Epithelial cell of prostate (primary cell): ENCODE measurements at places on chromosomes 16 and 17.

GRCh38 chr16:58652741-58653140 lies 23.1 kb upstream of the CNOT1 start:
- no peak for DNase-seq

GRCh38 chr16:4376126-4376892 lies 4.7 kb downstream of the VASN start:
- no peak for DNase-seq

DNA sequence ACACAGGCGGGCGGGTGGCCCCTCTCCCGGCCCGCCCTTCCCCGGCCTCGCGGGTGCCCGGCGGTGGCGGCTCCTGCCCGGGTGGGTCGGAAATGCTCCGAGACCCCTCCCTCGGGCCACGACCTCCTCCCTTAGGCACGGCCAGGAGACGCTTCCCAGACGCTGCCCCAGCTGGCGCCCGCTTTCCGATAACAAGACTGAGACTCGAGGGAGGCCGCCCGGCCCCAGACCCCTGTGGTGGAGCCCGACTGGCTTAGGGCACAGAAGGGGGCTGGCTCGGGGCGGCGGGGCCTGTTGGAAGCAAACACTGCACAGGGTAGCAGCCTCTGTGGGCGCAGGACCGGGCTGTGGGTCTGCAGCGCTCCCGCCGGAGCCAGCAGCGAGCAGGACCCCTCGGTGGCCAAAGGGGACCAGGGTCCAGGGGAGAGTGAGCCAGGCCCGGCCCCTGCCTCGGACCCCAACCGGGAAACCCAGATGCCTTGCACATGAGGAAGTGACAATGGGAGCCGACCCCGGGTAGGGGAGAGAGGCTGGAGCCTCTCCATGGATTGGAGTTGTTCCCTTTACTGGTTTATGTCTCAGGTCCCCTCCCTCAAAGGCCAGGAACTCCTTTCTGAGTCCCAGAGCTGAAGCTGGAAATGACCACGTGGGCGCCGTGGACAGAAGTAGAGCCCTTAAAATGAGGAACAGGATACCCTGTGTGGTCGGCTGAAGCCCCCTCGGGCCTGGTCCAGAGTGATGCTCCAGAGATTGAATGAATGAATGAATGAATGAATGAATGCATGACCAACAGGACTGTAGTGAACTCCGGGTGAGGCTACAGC lies 19.8 kb upstream of the ADCY7 start:
- no peak for DNase-seq

- no peak for DNase-seq
Measured at GRCh38 chr16:515175-515938, 12.2 kb upstream of the CAPN15 start.

DNA sequence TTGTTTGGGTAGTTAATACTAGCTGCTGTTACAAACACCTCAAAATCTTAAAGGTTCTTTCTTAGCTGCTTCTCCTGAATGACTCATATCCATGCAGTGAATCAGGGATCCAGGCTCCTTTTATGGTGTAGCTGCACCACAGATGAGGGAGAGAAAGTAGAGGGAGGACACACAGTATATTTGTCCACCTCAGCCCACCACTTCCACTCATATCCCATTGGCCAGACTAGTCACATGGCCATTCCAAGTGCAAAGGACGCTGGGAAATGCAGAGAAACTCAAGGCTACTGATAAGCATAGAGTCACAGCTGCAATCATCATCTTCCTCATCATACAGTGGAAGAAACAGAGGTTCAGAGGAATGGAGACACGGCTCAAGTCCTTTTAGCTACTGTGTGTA lies 63.8 kb downstream of the GSG1L start:
- no peak for DNase-seq

DNA sequence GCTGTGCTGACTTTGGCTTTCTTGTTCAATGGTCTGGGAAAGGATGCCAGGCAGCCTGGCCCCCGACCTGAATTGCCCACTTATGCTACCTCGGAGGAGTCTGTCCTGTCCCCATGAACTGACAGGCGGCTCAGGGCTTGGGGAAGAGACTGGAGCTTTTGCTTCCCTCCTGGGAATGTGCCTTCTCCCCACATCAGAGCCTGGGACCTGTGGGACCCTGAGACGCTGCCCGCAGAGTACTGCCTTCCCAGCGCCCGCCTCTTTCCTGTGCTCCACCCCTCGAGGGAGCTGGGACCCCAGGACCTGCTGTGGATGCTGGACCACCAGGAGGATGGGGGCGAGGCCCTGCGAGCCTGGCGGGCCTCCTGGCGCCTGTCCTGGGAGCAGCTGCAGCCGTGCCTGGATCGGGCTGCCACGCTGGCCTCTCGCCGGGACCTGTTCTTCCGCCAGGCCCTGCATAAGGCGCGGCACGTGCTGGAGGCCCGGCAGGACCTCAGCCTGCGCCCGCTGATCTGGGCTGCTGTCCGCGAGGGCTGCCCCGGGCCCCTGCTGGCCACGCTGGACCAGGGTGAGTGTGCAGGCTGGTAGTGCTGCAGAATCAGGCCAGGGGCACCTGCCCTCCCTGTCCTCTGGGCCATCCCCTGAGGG lies 18.5 kb downstream of the FCSK start:
- DNase-seq: no peak

DNA sequence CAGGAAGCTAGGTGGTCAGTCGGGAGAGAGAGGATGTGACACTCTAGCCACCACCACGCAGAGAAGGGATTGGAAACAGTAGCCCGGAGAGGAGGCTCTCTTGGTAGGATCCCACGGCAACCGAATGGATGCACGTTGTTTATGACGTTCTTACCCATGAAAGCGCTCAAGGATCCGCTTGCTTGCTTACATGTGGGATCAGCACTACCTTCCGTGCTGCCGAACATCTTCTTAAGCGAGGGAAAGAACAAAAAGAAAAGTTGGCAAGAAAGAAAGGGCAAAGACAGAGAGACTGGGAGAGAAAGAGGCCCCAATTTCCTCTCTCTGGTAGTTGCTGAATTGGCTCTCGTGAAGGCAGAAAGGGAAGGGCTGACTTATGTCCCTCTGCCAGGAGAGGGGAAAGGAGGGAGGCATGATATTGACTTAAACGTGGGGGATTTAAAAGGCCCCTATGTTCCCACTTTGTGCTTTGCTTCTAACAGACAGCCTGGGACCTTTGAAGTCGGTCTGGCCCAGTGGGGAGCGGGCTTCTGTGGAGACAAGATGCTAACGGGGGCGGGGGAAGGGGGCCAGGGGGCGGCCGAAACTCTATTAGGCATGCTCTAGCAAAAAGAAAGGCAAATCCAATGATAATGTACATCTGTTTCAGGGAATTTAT lies 35.4 kb downstream of the SNX20 start:
- no peak for DNase-seq

GRCh38 chr17:29292992-29293889 lies 707 bp downstream of the NUFIP2 start:
- DNase-seq: no peak

GRCh38 chr17:30290696-30291542 lies 825 bp downstream of the BLMH start:
- peak; percentile 54 for DNase-seq

DNA sequence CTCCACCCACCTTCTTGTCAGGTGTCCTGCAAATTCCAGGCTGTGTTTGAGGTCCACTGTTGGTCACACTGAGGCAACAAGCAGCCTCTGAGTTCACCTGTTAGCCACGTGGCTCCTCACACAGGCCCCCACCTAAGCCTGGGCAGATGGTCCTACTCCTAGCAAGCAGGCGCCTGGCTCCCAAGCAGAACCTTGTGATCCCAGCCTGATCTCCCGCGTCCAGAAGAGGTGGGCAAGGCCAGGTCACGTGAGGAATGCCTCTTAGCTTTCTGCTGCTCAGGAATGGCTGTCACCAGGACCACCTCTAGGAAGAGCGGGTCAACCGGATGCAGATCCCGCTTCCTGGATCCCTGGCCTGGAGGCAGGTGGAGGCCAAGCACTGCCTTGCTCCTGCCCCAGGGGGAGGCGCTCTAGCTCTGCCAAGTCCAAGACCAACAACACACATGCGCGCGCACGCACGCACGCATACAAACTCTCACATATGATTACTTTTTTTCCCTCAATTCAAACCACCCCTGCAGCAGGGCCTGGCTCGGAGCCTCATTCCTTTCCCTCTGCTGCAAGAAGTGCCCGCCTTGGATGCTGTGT lies 9.5 kb downstream of the CYB561 start:
- DNase-seq: no peak

GRCh38 chr16:13923703-13924298 lies 3.8 kb downstream of the ERCC4 start:
- no peak for DNase-seq

DNA sequence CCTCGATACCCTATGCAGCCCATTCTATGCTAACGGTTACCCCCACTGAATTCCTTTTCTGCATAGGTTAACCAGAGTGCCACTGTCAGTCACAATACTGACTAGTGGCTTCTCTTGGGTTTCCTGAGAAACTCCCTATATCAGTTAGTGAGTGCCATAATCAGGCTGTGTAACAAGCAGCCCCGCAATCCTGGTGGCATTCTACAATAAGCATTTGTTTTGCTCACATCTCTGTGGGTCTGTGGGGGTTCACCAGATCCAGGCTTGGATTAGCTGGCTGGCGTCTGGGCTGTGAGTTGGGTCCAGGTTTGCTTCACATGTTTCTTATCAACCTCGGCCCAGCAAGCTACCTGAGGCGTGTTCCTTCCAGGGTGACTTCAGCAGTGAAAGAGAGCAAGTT lies 42.4 kb downstream of the TMEM235 start:
- no peak for DNase-seq

DNA sequence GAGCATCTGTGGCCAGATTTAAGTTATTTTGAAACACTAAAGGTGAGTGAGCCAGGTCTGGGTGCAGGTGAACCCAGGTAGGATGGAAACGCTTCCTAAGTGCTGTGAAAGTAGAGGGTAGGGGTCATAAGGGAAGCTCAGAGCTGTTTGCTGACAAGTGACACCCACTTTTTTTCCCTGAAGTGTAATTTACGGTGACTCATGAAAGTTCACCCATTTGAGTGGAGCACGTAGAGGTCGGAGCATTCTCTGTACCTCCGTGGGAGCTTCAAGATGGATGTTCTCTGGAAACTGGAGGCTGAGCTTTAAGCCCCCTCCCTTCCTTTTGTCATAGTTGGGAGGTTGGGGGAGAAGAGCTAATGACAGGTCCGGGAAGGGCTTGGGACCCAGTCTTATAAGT lies 44.3 kb downstream of the MPRIP start:
- no peak for DNase-seq

- DNase-seq: no peak
Measured at GRCh38 chr16:13029786-13030185, 128.4 kb downstream of the SHISA9 start.

- peak; percentile 96 for DNase-seq
Measured at GRCh38 chr16:15672514-15673167, 22.6 kb downstream of the NDE1 start.

GRCh38 chr17:54177606-54178308 lies 355.0 kb downstream of the KIF2B start:
- DNase-seq: peak; percentile 27

DNA sequence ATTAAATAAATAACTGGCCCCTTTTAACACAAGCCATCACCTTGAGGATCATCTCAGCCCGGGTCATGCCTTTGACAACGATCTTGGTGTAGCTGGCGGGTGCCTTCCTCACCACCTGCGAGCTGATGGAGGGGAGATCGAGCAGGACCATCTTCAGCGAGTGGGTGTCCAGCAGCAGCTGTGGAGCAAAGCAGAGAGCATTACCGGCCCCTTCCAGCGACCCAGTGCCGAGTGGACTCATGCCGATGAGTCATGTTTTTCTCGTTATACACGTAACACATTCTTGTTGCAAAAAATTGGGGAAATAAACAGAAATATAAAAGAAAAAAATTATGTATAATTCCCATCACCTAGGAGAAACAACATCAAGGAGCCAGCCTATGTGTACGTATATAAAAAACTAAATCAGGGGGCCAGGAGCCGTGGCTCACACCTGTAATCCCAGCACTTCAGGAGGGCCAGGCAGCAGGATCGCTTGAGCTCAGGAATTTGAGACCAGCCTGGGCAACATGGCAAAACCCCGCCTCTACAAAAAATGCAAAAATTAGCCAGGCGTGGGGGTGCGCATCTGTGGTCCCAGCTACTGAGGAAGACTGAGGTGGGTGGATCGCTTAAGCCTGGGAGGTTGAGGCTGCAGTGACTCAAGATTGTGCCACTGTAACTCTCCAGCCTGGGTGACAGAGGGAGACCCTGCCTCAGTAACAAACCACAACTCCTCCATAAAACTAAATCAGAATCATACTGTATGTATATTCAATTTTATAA lies 169.1 kb upstream of the RPH3AL start:
- DNase-seq: no peak

DNA sequence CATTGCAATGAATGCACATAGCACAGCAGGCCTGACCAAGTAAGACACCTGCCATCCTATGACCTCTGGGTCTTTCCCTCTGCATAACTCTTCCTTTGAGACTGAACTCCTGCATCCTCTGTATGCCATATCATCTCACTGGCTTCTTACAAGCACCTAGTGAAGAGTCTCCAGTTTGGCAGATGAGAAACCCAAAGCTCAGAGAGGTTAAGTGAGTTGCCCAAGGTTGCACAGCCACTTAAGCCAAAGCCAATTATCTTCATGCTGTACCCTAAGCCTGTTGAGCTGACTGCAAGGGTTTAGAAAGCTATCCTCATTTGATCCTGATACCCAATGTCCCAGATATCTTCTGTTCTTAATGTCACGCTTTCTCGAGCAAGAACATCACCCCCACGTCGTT lies 35.2 kb downstream of the TMEM186 start:
- no peak for DNase-seq

- peak; percentile 26 for DNase-seq
Measured at GRCh38 chr17:37259030-37259735, 116.6 kb upstream of the C17orf78 start.

DNA sequence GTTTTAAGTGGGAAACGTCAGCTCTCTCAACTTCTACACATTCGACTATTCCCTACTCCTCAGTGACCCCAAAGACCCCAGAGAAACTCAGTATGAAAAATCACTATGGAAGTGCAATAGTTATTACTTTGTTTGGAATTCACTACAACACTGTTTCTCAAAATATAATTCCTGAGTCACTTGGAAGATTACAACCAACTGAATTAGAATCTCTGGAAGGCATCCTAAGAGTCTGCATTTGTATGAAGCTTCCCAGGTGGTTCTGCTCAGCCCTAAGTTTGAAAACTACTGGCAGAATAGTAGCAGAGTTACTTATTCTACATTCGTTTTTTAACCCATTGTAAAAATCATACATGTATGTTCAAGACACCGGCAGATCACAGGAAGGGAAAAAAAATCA lies 525.6 kb downstream of the MAF start:
- DNase-seq: no peak

DNA sequence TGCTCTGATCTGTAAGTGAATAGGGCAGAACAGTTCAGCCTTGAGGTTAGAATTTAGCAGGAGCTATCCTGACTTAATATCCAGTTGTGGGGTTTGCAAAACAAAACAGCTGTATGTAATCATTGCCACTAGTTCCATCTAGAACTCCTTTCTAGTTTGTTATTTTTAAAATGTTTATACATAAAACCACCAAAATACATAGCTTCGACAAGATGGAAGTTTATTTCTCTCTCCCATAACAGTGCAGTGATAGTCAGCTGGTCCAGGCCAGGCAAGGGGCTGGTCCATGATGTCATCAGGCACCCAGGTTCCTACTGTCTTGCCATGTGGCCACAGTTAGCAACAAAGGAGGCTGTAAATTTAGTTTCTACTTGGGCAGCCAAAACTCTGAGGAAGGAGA lies 10.5 kb upstream of the PLK1 start:
- no peak for DNase-seq
